ENCODE measurements at places on chromosomes 1 and 21. TPM values are rescaled to one million over a fixed set of nuclear protein-coding genes. Genes with fewer than 3 reads are reported as not detected.

DNA sequence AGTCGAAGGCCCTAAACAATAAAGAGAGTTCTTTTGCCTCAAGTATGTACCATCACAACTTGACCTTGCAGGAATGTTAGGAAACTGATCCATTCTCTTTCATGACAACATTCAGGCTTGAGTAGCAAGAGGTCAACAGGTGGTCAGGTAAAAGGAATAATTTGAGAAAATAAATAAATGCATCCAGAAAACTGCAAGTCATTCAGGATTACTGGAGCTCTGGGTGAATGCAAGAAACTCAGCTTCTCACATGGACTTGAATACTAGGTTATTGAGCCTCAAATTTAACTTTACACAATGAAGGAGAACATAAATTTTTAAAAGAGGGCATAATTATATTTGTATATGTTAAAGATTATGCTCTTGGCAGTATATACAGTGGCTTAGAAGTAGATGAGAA lies 76.5 kb downstream of the TTLL7 start:
- DNase-seq, result no peak

- DNase-seq, result no peak
Observed at GRCh38 chr1:51442616-51443015, 76.5 kb downstream of the EPS15 start.

DNA sequence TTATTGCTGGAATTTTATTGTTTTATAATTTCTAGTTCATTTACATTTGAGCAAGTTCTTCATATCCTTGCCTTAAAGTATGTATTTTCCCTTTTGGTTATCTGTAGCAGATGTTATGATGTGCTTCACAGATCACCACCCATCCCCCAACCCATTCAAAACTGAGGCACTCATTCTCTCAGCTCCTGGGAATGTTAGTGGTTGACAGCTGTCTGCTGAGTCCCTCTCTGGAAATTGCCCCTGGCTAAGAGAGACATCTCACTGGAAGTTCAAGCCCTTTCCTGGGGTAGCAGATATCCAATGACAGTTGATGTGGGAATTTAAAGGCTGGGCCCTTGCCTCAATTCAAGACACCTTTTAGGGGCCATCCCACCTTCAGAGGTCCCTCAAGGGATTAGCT lies 4.3 kb upstream of the DPYD start:
- DNase-seq, result no peak

DNA sequence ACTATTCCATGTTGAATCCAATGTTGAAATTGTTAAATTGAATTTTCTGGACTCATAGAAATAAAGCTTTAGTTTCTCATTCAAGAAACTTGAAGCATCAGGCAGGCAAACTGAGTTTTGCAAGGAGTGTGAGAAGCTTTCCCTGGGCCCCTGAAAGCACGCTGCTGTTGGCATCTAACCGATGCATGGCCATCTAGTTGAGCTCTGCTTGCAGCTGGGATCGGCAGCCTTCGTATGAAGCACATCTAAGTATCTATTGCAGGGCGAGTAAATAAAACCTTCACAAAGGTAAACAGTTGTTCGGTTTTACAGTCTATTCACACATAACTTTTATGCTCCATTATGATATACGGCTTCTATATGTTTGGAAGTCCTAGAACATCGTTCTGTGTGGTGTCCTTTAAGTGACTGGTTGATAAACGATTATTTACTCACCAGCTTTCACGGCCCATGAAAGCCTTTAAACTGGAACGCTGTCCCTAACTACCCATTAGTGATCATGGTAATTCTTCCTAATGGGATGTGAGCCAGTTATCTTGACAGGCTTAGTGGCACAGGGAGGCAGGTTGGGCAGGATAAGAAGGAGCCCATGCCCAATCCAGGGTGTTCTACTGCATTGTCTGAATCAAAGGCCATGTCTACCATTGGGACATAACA lies 71.7 kb downstream of the SEC16B start:
- DNase-seq, result no peak

GRCh38 chr1:244460197-244460596 lies 876 bp upstream of the CATSPERE start:
- DNase-seq, result no peak

GRCh38 chr1:66374561-66375111 lies 159.3 kb upstream of the SGIP1 start:
- DNase-seq, result no peak

DNA sequence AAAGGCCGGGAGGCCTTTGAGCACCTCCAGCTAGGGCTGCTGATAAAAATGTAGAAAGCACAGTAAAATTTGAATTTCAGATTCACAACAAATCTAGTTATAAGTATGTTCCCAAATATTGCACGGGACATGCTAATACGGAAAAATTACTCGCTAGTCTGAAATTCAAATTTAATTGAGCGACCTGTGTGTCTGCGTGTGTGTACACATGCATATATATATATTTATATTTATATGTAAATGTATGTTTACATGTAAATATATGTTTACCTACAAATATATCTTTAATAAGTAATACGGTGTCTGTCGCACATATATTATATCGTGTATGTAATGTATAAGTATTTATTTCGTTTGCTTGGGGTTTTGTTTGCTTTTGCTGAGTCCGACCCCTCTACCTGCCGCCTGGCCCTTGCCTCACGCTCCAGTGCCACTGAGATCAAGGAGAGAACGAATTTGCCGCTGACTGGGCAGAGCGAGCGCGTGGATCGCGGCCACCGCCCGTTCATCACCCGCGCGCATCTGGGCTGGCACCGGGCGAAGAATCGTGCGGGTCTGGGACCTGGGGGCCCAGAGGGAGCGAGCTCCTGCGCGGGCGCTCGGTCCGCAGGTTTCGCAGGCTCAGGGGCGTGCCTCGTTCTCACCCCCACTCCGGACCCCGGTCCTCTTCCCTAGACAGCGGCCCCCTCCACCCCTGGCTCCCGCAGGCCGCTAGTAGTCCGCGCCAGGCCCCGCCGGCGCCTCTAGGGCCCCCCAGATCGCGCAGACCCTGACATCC lies 534 bp upstream of the WRAP73 start:
- DNase-seq, result no peak

DNA sequence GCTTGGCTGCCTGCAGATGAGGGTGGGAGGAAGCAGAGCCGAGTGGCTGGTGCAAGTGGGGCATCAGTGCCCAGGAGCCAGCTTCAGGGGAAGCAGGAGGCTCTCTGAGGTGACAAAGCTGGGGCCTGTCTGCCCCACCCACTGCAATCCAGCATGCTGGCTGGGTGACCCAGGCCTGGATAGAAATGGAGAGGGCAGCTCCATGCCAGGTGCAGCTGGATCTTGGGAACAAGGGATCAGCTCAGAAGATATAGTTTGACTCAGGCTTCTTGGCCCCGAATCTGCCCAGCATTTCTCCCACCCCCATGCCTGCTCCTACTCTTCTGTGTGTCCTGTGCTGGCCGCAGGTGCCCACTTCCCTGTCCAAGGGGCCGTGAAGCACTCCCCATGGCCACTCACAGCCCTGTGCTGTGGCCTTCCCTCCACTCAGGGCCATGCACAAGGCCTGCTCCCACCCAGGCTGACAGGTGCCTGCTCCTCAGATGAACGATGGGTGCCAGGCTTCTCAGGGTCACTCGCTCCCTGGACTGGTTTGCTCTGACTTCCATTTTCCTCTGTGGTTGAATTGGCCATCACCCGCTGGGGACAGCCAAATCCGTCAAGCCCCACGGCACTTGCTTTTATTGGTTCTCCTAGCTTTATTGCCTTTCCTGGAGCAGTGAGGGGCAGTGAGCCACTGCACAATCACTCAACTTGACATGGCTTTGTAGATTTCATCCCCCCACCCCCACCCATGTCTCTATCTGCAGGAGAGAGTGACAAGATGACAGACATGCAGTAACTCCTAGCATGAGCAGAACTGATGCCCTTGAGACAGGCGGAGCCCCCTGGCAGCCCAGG lies 174.8 kb upstream of the VAMP3 start:
- DNase-seq, result peak; percentile 49

DNA sequence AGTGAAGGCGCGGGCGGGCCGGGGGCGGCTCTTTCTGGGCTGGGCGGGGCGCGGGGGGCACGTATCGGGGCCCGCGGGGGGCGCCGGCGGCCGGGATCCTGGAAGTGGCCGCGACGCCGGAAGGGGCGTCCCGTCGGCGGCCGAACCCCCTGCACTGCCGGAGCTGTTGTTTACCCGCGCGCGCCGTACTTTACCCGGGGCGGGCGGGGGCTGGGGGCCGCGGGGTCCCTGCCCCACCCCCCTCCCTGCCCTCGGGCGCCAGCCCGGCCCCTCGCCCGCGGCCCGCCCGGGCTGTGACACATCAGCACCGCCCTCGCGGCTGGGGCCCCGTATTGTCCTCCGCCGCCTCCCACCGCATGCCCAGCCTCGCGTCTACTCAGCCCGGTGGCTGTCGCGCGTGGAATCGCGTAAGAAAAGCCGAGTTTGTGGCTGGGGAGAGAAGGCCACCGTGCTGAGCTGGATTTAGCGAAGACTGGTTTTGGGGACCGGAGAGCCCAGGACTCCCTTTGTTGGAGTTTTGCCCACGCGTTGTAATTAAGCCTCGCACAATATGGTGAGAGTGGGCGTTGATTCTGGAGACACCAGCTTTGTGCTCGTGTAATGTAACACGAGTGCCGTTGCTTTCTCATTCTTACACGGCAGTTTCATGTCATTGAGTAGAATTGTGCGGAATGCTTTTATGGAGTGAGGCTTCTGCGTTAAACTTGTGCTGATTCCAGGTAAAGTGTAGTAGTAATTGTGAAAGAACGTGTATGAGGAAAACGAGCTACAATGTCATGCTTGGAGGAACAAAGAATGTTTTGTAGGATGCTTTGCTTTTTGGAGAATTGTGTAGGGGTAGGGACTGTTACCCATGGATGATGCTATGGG lies 559 bp downstream of the BACH1 start:
- peak; percentile 87 for DNase-seq

GRCh38 chr1:77825131-77825709 lies 45.8 kb downstream of the MIGA1 start:
- peak; percentile 77 for DNase-seq

GRCh38 chr1:198199105-198199504 lies 42.3 kb downstream of the NEK7 start:
- DNase-seq, result no peak

- no peak for DNase-seq
Observed at GRCh38 chr1:196558411-196558810, 49.8 kb downstream of the KCNT2 start.

DNA sequence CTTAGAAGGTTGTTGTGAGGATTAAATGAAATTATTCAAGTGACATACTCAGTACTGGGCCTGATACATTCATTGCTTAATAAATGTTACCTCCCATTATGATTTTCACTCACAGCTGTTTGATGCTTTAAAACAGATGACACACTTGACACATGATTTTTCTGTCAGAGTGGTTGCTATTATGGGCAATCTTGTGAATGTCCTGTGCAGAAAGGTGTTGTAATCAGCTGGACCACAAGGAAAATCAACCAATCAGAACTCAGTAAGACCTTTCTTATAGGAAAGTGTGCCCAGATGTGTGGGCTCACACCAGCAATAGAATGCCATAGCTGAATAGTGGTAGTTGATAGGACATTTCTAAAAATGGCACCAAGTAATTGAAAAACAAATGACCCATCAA lies 23.5 kb downstream of the GJA5 start:
- no peak for DNase-seq

DNA sequence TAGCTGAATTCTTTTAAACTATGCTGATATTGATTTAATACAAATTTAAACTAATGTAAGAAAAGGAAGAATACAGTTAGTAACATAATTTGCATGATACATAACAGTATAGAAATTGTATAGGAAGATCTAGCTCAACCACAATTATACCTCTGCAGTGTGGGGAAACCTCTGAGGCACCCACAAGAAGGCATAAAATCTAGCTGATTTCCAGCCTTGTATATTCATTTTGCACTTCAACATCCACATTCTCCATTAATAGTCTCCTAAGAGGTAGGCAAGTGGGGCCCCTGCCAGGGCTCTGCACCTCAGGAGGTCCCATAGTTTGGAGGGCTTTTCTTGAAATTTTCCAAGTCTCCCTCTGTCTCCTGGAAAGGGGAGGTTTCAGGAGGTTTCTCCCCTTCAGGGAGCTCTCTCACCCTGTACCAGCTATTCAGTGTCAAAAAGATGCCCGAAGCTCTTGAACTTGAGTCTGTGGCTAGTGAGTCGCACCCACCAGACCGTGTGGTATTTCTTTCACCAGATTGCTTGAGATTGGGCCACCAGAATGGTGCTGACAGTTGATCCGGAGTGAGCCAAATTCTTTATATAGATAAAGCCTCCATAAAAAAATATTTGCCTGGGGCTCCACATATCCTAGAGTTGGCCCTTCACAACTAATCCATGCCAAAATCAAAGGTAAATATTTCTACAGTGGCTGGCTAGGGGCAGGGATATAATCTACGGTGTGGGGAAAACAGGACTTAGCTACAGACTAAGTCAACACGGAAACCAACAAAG lies 108.2 kb downstream of the TIAM1 start:
- DNase-seq, result no peak

DNA sequence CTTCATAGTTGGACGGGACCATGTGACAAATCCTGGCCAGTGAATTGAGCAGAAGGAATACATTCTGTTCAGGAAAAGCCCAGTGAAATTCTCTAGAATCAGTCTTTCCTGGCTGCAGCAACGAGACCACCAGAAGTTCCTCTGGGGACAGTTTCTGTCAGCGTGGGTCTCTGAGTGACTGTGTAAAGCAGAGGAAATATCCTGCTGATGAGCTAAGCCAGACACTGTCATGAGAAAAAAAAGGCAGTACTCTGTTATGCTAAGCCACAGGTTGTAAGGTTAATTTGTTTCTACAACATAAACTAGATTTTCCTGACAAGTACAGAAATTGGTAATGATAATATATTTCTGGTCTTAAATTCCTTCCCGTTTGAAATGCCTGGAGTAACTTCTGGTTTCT lies 664.4 kb downstream of the LMO4 start:
- no peak for DNase-seq

DNA sequence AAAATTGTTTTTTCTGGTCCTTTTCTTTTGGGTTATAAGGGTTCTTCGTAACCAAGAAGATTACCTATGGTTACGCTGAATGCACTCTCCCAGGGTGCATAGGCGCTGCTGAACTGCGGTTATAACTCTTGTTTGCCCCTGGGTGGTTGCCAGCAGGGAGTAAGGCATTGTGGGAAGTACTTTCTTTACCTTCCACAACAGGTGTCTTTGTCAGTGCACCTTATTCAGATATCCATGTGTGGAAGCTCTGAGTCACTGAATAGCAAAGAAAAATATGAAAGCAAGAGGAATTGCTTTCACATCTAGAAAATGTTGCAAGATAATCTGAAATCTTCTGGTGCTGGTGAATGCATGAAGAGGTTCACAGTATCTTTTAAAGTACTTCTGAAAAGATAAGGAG lies 124.4 kb upstream of the CACYBP start:
- DNase-seq, result no peak

DNA sequence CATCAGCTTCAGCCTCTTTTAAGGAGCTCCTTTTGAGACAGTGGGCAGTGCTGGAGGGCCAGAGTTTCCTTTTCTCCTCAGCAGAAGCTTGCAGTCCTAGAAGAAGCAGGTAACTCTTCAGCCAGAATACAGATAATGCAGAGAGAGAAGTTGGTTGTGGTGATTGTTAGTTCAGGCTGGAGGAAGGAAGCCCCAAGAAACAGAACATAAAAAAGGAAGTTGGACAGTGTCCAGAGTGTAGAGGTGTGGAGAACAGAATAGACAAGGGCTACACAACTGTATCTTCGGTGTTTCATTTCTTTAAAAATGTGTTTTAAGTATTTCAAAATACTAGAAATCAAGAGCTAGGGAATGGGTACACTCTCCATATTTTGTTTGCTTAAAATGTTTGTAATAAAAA lies 6.4 kb upstream of the TACSTD2 start:
- no peak for DNase-seq

- no peak for DNase-seq
Observed at GRCh38 chr21:36640174-36640720, 58.7 kb upstream of the SIM2 start.

FAM131C gene
- 0.88 TPM for total RNA-seq

UQCRH gene
- total RNA-seq, result 127 TPM

DMBX1 gene
- not detected for total RNA-seq

HMCN1 gene
- total RNA-seq, result 17.3 TPM

EDN2 gene
- not detected for total RNA-seq

TDRD5 gene
- total RNA-seq, result not detected

CFAP74 gene
- not detected for total RNA-seq

All from posterior vena cava (tissue), 2 donors.